ENCODE measurements at places on chromosomes 4 and X.

GRCh38 chrX:10167573-10167972 lies 10.8 kb downstream of the CLCN4 start:
- H3K36me3 ChIP-seq: no peaks in the 10 kb centered on the region
- no peak for DNase-seq
- H3K4me3 ChIP-seq: no peak overlapping the region
- no peak overlapping the region for H3K27ac ChIP-seq
- H3K4me1 ChIP-seq: no peaks in the 10 kb centered on the region

GRCh38 chr4:176964116-176964691 lies 171.5 kb upstream of the VEGFC start:
- H3K27ac ChIP-seq: no peak overlapping the region
- H3K4me1 ChIP-seq: no peaks in the 10 kb centered on the region
- no peaks in the 10 kb centered on the region for H3K36me3 ChIP-seq

- no peaks in the 10 kb centered on the region for H3K4me1 ChIP-seq
- DNase-seq: no peak
- H3K27me3 ChIP-seq: no peaks in the 10 kb centered on the region
Observed at GRCh38 chr4:113455061-113455460, 306.5 kb downstream of the CAMK2D start.

- H3K36me3 ChIP-seq: no peaks in the 10 kb centered on the region
- H3K27me3 ChIP-seq: peaks cover 21% of the 10 kb centered on the region
- H3K4me3 ChIP-seq: peak overlapping the region; percentile 68
Observed at GRCh38 chrX:150366951-150367545, 3.9 kb downstream of the MAMLD1 start.

DNA sequence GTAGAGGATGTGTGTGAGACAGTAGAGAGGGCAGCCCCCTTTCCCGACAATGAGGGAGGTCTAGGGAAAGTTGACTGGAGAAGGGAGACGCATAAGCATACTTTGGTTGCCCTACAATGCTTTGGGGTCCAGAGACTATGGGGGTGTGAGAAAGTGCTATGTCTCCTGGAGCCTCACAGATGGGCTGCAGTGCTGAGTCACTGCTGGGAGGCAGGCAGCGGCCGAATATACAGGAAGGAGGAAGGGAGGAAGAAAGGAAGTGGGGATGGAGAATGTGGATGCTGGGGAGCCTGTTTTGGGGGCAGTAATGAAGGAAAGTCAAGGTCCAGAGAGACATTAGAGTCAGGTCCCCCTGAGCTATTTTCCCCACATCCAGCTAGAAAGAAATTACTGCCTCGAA lies 12.7 kb downstream of the DRP2 start:
- no peak overlapping the region for H3K27ac ChIP-seq
- H3K27me3 ChIP-seq: no peaks in the 10 kb centered on the region
- no peaks in the 10 kb centered on the region for H3K36me3 ChIP-seq

DNA sequence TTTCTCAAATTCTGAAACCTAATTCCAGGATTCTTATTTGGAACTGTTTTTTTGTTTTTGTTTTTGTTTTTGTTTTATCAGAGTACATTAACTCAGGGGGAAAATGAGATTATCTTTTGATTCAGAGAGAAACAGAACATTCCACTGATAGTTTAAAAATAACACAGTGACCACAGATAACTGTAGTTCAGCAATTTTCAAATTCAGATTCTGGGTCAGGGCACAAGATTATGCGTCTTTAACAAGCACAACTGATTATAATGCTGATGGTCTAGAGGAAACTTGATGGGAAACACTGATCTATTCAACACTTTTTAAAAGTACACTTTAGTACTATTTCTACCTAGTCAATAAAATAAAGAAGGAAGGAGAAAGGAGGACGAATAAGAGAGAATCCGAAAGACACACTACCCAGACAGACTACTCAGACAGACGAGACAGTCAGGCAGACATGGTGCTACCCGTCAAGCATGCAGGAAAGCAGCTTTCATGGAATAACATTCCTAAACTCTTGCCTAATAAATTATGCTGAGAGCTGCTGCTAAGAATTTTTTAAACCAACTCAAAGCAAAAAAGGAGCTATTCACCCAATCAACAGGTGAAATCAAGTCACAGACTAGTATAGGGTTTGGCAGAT lies 59.0 kb downstream of the APBB2 start:
- no peak overlapping the region for H3K27ac ChIP-seq
- no peak for DNase-seq
- no peak overlapping the region for H3K4me3 ChIP-seq
- peaks cover 28% of the 10 kb centered on the region for H3K4me1 ChIP-seq
- H3K36me3 ChIP-seq: no peaks in the 10 kb centered on the region

DNA sequence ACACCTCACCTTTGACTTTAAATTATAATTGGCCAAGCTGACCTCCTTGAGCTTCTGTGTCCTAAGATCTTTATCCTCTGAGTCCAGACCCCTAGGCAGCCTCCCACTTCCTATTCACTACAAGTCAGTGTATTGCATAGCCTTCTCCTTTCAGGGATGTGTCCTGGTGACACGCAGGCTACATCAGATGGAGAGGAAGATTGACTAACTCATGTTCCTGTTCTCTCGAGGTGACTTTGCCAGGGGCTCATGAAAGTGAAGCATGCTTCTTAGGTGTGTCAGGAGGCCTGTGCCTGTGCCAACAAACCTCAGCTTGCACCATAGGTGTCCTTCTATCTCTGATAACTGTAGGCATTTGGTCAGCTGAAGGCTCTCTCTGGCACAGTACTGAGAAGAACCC lies 195.7 kb upstream of the HS3ST1 start:
- H3K36me3 ChIP-seq: no peaks in the 10 kb centered on the region
- H3K27ac ChIP-seq: no peak overlapping the region

DNA sequence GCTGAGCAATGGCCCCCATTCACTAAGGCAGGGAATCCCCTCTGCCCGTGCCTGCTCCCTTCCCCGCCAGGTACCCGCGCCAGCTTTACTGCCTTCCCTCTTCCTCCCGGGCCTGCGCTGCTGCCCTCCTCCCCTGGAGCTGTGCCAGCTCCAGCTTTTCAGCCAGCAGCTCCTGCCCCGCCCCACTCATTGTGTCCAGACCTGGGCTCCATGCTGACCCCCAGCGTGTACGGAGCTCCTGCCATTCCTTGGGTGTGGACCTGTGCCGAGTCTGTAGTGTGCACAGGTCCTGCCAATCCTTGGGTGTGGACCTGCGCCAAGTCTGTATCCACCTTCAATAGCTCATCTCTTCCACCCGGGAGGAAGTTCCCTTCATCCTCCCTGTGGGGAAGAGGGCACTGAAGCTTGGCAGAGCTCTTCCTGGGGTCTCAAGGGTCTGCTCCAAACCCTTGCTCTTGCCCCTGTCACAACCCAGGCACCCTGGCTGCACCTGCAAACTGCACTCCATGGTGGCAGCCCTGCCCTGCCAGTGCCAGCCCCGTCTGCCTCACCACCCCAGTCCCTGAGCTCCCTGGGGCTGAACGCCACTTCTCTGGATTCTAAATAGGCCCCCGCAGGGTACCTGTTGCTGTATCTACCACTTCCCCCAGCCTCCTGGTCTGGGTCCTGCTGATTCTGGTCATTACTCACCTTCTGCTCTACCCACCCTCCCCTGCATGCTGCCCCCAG lies 63.9 kb downstream of the TRMT44 start:
- H3K27me3 ChIP-seq: no peaks in the 10 kb centered on the region
- no peak overlapping the region for H3K4me3 ChIP-seq
- H3K4me1 ChIP-seq: peaks cover 13% of the 10 kb centered on the region
- no peak overlapping the region for H3K27ac ChIP-seq

GRCh38 chrX:4881277-4881676 lies 1167.8 kb upstream of the PRKX start:
- H3K27ac ChIP-seq: no peak overlapping the region
- no peak for DNase-seq
- H3K4me1 ChIP-seq: no peaks in the 10 kb centered on the region
- H3K36me3 ChIP-seq: no peaks in the 10 kb centered on the region
- no peak overlapping the region for H3K4me3 ChIP-seq

GRCh38 chr4:14653338-14653737 lies 348.9 kb upstream of the CPEB2 start:
- H3K27me3 ChIP-seq: no peaks in the 10 kb centered on the region
- no peaks in the 10 kb centered on the region for H3K4me1 ChIP-seq
- H3K36me3 ChIP-seq: no peaks in the 10 kb centered on the region
- DNase-seq: no peak
- no peak overlapping the region for H3K27ac ChIP-seq

GRCh38 chrX:13551610-13552009 lies 17.8 kb upstream of the EGFL6 start:
- H3K36me3 ChIP-seq: no peaks in the 10 kb centered on the region
- no peak overlapping the region for H3K27ac ChIP-seq
- H3K27me3 ChIP-seq: no peaks in the 10 kb centered on the region

DNA sequence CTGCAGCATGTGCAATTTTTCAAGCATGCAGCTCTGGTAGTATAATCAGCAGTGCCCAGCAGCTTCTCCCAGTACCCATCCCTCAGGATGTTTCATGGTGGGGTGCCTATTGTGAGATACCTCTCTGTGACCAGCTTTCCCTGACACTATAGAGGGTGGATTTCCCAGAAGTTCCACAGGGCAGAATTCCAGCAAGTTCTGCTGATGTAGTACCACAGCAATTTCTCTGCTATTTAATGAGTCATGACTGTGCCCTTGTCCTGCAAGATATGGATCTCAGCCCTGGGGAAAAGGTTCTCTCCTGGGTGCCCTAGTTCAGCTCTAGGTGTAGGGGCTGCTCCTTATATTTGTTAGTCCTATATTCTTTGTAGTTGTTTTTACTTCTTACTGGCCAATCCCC lies 174.8 kb downstream of the ENOX2 start:
- no peaks in the 10 kb centered on the region for H3K36me3 ChIP-seq
- H3K4me3 ChIP-seq: no peak overlapping the region
- no peaks in the 10 kb centered on the region for H3K27me3 ChIP-seq
- no peak for DNase-seq

DNA sequence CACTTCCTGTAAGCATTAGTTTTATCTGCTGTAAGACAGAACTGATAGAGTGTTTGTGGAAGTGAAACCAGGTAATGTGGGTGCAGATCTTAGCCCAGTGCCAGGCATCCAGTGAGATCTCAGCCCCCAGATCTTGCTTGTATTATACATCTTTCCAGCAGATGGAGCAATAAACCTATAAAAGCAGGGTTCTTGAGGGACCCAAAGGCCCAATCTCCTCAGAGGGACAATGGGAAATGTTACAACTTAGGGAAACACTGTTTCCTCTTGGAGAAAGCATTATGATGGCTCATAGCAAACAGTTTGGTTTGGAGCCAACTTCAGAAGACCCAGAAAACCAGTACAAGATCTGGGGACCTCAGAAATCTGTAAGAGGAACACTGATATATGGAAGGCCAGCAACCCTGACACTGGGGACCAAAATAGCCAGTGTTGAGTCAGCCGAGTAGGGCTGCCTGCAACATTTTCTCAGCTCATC lies 206.3 kb downstream of the SLC7A11 start:
- H3K27me3 ChIP-seq: no peaks in the 10 kb centered on the region
- no peak overlapping the region for H3K4me3 ChIP-seq
- no peak for DNase-seq
- H3K36me3 ChIP-seq: no peaks in the 10 kb centered on the region
- no peaks in the 10 kb centered on the region for H3K4me1 ChIP-seq

- H3K4me1 ChIP-seq: no peaks in the 10 kb centered on the region
- peak; percentile 22 for DNase-seq
- no peak overlapping the region for H3K4me3 ChIP-seq
- no peaks in the 10 kb centered on the region for H3K27me3 ChIP-seq
Observed at GRCh38 chrX:46686003-46686645, 72.8 kb downstream of the SLC9A7 start.

DNA sequence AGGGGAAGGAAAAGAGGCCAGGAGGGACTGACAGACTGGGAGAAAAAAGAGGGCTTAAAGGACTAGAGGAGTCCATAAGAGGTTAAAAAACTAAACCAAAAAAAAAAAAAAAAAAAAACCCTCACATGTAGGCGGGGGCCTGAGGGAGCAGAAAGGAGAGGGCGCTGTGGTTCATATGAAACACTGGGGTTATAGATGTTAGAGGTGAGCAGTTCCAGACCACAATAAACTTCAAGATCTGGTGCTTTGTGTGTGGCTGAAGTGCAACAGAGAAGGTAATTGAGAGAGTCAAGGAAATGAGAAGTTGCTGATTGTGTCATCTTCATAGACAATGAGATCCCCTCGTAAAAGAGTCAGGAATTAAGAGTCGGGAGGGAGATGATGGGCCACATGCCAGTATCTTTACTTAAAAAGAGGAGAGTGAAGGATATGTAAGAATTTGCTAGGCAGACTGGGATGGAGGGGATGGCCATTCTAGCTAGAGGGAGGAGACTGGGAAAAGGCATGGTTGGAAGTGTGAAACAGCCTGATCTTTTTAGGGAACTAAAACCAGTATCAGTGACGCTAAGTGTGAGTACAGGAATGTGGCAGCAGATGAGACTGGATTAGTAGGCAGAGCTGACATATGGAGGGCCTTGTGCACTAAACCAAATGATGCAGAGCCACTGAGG lies 18.4 kb upstream of the OGT start:
- H3K27ac ChIP-seq: no peak overlapping the region
- no peak overlapping the region for H3K4me3 ChIP-seq
- H3K27me3 ChIP-seq: no peaks in the 10 kb centered on the region
- H3K36me3 ChIP-seq: no peaks in the 10 kb centered on the region

GRCh38 chr4:10066206-10066605 lies 44.9 kb upstream of the SLC2A9 start:
- no peaks in the 10 kb centered on the region for H3K27me3 ChIP-seq
- no peaks in the 10 kb centered on the region for H3K4me1 ChIP-seq
- H3K4me3 ChIP-seq: no peak overlapping the region
- H3K36me3 ChIP-seq: no peaks in the 10 kb centered on the region
- no peak for DNase-seq
- no peak overlapping the region for H3K27ac ChIP-seq

DNA sequence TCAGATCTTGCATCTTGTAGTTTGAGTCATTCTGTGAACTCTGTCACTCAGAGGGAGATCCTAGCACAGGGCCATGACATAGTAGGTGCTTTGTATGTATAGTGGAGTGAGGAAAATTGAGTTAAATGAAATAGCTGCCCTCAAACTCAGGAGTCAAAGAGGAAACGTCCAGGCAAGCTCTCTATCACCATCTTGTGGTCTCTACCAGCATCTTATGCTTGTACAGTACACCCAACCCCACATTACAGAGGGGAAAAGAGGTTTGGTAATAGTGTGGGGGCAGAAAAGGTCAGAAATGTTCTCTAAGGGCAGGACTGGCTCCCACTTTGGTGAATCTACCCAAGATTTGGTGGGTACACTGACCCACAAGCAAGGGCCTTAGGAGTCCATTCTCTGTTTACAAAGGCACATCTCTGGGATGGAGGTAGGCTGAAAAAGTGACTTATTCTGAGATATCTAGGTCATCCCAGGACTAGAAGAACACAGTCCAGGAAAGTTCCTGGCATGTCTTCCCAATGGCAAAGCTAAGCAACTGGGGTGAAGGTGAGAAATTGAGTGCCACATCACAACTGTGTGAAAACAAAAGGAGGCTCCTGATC lies 131.8 kb downstream of the OR13H1 start:
- H3K27me3 ChIP-seq: no peaks in the 10 kb centered on the region
- H3K36me3 ChIP-seq: no peaks in the 10 kb centered on the region
- no peak overlapping the region for H3K27ac ChIP-seq
- no peak for DNase-seq

GRCh38 chr4:14602206-14602605 lies 400.1 kb upstream of the CPEB2 start:
- no peaks in the 10 kb centered on the region for H3K27me3 ChIP-seq
- H3K4me1 ChIP-seq: no peaks in the 10 kb centered on the region
- no peaks in the 10 kb centered on the region for H3K36me3 ChIP-seq
- H3K27ac ChIP-seq: no peak overlapping the region
- no peak for DNase-seq

GRCh38 chr4:7279902-7280301 lies 87.6 kb downstream of the SORCS2 start:
- H3K27ac ChIP-seq: no peak overlapping the region
- no peak overlapping the region for H3K4me3 ChIP-seq
- H3K4me1 ChIP-seq: no peaks in the 10 kb centered on the region
- no peaks in the 10 kb centered on the region for H3K36me3 ChIP-seq

Data from transverse colon (tissue), 4 donors.